Stimulated activated naive B cell treated with anti-CD40 and anti-IgM and Interleukin-4, amounts not matched to agents 10 μg/mL and 1 μg/mL and 100 μg/mL, for 72 hours (primary cell): ENCODE measurements at places on chromosomes 7 and 10.

- H3K4me1 ChIP-seq = no peaks in the 10 kb centered on the region
- no peak overlapping the region for H3K4me3 ChIP-seq
- no peak overlapping the region for H3K27ac ChIP-seq
- DNase-seq = no peak
These were observed 191.3 kb downstream of the HECW1 start for GRCh38 chr7:43303740-43304241.

DNA sequence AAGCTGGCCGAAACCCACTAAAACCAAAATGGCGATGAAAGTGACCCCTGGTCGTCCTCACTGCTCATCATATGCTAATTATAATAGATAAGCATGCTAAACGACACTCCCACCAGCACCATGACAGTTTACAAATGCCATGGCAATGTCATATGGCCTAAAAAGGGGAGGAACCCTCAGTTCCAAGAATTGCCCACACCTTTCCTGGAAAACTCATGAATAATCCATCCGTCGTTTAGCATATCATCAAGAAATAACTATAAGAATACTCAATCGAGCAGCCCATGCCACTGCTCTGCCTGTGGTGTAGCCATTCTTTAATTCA is 422.0 kb downstream of the CALN1 start:
- no peak overlapping the region for H3K27ac ChIP-seq
- H3K36me3 ChIP-seq = no peaks in the 10 kb centered on the region
- no peaks in the 10 kb centered on the region for H3K4me1 ChIP-seq
- DNase-seq = no peak
- peaks cover 5% of the 10 kb centered on the region for H3K27me3 ChIP-seq
- H3K4me3 ChIP-seq = no peak overlapping the region

DNA sequence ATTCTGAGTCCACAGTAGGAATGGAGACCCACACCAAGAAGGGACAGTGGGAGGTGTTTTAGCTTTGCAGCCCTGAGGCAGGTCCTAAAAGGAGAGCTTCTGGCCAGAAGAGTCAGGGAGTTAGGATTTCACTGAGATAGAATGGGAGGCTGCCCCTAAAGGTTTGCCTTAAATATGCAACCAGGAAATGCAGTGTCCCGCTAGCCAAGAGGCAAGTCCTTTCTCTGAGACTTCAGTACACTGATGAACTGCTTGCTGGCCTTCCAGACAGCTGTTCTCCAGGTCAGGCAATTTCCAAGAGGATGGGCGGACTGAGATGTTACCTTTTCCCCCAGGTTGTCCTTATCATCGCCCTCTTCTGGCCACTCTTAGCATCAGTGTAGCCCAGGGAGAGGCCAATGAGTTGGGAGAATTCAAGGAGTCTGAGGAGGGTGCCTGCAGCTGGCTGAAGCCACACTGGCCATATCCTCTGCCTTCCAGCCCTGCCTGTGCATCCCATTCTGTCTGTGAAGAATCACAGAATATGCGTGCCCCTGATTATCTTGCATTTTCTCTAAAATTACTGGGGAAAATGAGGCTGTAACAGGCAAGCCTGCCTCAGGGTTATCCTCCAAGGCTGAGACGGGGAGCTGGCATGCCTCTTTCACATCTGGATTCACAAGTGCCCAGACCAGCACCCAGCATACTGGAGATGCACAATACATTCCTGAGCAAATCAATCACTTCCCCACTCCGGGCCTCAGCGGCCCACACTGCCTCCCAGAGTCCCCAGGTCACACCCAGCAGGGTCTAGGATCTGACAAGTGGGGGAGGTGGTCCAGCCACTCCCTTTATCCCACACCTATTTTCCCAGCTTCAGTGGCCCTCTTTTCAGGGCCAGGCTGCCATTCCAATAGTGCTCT is 2.4 kb downstream of the TLL2 start:
- H3K4me1 ChIP-seq = peaks cover 45% of the 10 kb centered on the region
- no peak overlapping the region for H3K27ac ChIP-seq
- peaks cover under 1% of the 10 kb centered on the region for H3K36me3 ChIP-seq
- no peak overlapping the region for H3K4me3 ChIP-seq

- H3K27ac ChIP-seq = no peak within 1 kb of the TSS
- peaks cover 9% of the 10 kb centered on the region for H3K4me1 ChIP-seq
These were observed at the start of gene CALD1 for GRCh38 chr7:134778941-134779740. Gene CALD1, plus strand, starts transcription at chr7:134779634. Its CDS starts 88,100 bp downstream, at chr7:134867734.
